ENCODE measurements at places on chromosomes 12 and 14. TPM values are rescaled to one million over a fixed set of nuclear protein-coding genes. Genes with fewer than 3 reads are reported as not detected.

Gene ERP27
- total RNA-seq: 0.07 TPM

Gene CAPZA3
- not detected for total RNA-seq

Gene CLEC6A
- total RNA-seq: not detected

Gene GPR162
- total RNA-seq: 0.21 TPM

Gene CLEC1B
- total RNA-seq: not detected

Gene RAD51AP1
- total RNA-seq: 23.2 TPM

Gene DLGAP5
- 41.5 TPM for total RNA-seq

Gene FERMT2
- 17.1 TPM for total RNA-seq

Gene MUCL1
- not detected for total RNA-seq

Gene ABCD2
- 0.03 TPM for total RNA-seq

Gene HRK
- total RNA-seq: not detected

Gene PYGL
- total RNA-seq: 238 TPM

Gene SERPINA1
- 0.20 TPM for total RNA-seq

Gene RPS6KL1
- 3.1 TPM for total RNA-seq

Gene INHBC
- not detected for total RNA-seq

Gene TUBA1A
- total RNA-seq: 273 TPM

Gene CCDC60
- not detected for total RNA-seq

Gene ACACB
- 3.2 TPM for total RNA-seq

Gene GPR132
- not detected for total RNA-seq

Gene HOXC13
- total RNA-seq: 4.9 TPM

Gene RFX4
- total RNA-seq: not detected

Gene CYP27B1
- total RNA-seq: 52.1 TPM
